Tongue (tissue), 3 donors: ENCODE measurements at places on chromosomes 11 and 22.
A peak's percentile ranks its signal among the peaks of the same experiment; 100 is the strongest.

DNA sequence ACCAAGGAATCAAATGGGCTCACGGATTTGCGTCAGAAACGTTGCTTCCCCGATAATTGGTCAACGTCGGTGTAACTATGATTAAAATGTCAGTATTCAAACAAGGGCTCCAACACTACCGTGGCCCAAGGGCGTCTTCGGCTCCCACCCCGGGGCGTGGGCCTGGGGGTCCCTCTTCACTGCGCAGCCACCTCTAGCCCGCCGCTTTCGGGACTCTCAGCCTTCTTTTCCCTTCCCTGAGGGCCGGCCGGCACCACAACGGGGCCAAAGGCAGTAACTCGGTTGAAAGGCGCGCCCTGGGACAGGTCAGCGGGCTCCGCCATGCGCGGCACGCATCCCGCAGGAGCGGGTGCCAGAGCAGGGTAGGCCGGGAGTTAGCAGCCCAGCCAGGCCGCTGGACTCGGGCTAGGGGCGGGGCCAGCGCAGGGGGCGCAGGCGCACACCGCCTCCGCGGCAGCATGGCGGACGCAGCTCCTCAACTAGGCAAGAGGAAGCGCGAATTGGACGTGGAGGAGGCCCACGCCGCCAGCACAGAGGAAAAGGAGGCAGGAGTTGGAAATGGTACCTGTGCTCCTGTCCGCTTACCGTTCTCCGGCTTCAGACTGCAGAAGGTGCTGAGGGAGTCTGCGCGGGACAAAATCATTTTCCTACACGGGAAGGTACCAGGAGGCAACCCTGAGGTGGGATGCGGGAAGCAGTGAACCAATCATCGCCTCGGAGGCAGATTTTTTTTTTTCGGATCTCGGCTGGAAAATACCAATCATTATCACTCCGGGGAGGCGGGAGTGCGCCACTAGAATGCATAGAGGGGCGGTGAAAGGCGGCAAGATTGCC lies at the start of gene DCPS:
DCPS (plus strand) TSS at position 438 of the 834 bp plus-strand sequence; CDS start at position 459, 21 bp downstream.
- peak; percentile 95 for DNase-seq

GRCh38 chr11:133041181-133041580 lies 491.1 kb downstream of the OPCML start:
- no peak for DNase-seq

- DNase-seq: no peak
Observed at GRCh38 chr22:30247561-30247960, 1.0 kb upstream of the LIF start.

GRCh38 chr11:62012832-62013461 lies 45.5 kb upstream of the FTH1 start:
- DNase-seq: no peak

- no peak for DNase-seq
Observed at GRCh38 chr11:75625021-75625420, 43.8 kb downstream of the MAP6 start.

DNA sequence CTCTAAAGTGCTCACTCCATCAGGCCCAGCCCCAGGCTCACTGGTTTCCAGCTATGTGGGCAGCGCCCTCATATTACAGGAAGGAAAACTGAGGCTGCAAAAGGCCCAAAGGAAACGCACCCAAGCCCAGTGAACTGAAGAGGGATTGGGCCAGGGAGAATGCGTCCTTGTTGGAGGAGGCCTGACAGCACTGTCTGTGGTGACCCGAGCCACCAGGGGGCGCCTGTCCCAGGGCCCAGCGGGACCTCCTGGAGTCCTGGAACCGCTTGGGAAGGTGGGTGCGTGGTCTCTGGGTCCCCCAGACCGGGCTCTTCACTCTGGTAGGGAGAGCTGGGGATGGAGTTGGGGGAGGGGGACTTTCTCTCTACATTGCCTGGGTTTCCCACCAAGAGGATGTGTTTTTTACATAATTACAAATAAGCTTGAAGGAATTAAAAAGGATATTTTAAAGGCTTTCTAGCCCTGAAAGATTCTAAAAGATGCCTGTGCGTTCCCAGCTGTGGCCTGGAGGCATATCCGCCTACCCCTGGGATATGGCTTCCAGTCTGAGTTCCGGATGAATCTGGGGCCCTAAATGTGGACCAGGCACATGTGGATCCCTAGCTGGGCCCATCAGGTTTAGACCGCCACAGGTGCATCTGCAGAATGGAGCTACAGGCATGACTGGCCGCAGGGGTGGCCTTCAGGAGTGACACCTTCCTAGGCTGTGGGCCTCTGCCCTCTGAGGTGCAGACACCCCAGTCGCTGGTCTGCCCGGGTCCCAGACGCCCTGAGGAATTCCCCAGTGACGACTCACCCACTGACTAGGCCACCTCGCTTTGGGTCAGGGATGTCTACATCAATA lies 4.2 kb downstream of the SPI1 start:
- DNase-seq: peak; percentile 85

DNA sequence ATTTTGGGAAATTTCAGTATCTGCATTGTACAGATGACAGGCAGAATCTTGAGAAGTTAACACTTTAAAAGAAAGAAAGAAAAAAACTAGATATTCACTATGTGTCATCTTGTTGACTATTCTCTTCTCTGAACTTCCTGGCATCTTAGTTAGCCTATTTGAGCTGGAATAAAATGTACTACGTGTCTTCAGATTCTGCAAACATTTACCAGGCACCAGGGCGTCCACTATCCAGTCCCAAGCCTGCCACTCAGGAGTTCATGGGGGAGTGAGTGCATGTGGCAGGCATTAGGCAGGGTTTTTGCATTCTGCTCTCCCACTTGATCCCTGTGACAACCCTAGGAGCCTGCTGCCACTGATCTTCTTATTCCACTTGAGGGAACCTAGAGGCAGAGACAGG lies 25.0 kb downstream of the TIMP3 start:
- DNase-seq: no peak

- DNase-seq: peak; percentile 51
Observed at GRCh38 chr11:110710628-110711381, 1.4 kb downstream of the ARHGAP20 start.
